ENCODE measurements at places on chromosomes 16 and 17. TPM values are rescaled to one million over a fixed set of nuclear protein-coding genes. Genes with fewer than 3 reads are reported as not detected.

DNA sequence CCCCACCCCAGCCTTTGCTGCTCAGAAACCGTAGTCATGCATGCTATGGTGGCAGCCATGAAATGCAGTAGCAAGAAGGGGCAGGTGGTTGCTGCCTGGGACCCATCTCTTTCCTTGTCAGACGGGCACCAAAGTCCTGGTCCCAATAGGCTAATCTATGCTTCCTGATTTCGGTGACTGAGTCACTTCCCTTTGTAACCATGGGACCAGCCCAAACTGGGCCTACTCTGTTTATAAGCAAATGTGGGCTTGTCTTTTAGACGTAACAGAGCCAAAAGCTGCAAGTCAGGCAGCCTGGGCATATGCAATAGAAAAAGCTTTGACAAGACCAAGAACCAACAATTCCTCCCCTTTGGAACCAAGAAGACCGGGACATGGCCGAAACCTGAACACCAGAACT lies 99.1 kb upstream of the RBBP6 start:
- DNase-seq, result no peak

DNA sequence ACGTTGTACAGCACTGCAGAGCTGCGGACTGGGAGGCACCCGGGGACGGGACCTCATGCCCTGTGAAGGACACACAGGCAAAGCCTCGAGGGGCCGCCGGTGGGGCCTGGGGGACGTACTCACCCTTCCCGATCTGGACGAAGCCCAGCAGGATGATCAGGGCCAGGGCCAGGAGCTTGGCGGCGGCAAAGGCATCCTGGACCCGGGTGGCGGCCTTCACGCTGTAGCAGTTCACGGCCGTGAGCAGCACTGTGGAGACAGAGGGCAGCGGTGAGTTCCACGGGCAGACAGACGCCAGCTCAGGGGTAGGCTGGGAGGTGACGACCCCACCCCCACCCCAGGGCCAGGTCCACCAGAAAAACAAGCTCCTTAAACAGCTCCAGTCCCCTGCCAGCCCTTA lies 17.7 kb downstream of the SLC7A5 start:
- DNase-seq, result no peak

The PAQR4 gene
- total RNA-seq, result 7.3 TPM

GRCh38 chr17:17066021-17066420 lies 23.8 kb downstream of the MPRIP start:
- no peak for DNase-seq

- DNase-seq, result no peak
Observed at GRCh38 chr17:80892900-80893603, 98.6 kb upstream of the CHMP6 start.

DNA sequence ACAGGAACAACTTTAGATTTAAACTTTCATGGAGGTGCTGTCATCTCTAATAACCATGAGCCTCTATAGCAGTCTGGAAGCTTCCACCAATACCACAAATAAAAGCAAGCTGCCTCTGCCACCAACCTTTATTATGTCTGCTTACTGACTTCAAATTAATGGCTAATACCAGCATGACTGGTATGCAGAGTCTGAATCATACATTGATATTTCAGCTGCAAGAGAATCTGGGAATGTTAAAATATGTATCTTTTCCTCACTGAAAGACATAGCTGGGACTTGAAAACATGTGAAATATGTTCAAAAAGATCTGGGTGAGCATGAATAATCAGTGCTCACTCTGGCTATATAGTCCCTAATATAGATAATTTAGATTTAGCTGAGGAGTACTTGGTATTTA lies 488.6 kb downstream of the CDH8 start:
- no peak for DNase-seq

- DNase-seq, result no peak
Observed at GRCh38 chr16:35431829-35432663, 1972.6 kb downstream of the TP53TG3F start.
